CD4-positive, alpha-beta memory T cell (primary cell): ENCODE measurements at places on chromosomes 2 and 18.

GRCh38 chr2:212548455-212548819 is 9.8 kb upstream of the ERBB4 start:
- no peak for DNase-seq

GRCh38 chr18:46167971-46168370 is 63.8 kb downstream of the HAUS1 start:
- no peak for DNase-seq

- no peak for DNase-seq
Measured at GRCh38 chr18:1438458-1438910, 533.8 kb downstream of the ADCYAP1 start.

GRCh38 chr2:157986761-157987160 is 110.6 kb upstream of the ACVR1 start:
- no peak for DNase-seq
